ENCODE measurements at places on chromosomes 5 and 9.

GRCh38 chr5:66993448-66993847 lies 203.2 kb downstream of the CD180 start:
- DNase-seq: no peak

GRCh38 chr5:43121913-43122484 lies 1.3 kb downstream of the ZNF131 start:
- peak; percentile 71 for DNase-seq

GRCh38 chr5:97224112-97224750 lies 41.2 kb upstream of the RIOK2 start:
- DNase-seq: peak; percentile 82

- DNase-seq: peak; percentile 2
Measured at GRCh38 chr5:95130941-95131340, 154.0 kb downstream of the MCTP1 start.

DNA sequence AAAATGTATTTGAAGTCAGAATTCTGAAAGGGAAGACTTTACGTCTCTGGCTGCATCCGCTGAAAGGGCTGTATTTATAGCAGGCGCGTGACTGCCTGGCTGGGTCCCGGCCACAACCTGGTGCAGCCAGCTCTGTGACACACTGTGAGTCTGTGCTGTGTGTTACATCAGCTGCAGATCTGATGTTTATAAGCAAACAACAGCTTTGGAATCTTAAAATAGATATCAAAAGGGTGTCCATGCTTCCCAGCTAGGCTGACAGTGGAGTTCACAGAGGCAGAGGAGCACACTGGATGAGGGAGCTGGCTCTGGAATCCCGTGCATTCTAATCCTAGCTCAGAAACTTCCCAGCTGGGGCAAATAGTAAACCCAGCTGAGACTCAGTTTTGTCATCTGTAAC lies 433.4 kb upstream of the BRINP1 start:
- DNase-seq: peak; percentile 1

DNA sequence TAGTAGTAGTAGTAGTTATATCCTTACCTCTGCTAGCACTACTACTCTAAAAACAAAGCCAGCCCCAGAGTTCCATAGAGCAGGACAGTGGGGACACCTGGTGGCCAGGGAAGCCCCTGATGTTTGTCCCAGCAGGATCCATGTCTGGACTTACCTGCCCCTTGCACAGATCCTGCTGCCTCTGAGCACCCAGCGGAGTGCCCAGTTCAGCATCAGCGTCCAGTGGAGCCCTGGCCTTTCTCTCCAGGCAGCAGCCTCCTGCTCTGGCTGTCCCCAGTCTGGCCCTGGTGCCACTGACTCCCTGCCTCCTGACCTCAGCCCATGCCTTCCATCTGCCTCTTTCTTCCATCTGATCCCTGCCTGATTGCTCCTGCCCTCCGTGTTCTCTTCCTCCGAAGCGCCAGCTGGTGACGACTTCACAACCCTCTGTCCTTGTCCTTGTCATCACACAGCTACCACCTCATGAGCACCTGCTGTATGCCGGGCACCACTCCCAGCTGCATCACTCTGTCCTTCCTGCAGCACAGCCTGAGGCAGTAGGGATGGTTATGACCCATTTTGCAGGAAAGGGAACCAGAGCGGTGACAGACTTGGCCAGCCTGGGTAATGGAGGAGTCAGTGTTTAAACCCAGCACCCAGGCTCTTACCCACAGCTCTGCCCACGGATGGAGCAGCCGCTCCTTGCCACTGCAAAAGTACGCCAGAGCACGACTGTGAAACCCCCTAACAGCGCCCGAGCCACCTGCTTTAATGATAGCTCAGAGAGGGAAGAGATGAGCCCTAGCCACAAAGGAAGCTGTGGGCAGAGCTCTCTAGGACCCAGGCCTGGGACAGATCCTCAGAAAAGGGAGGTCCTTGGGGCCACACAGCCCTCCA lies 11.5 kb downstream of the SARDH start:
- peak; percentile 52 for DNase-seq

- peak; percentile 46 for DNase-seq
Measured at GRCh38 chr9:121439711-121440664, 59.7 kb downstream of the GGTA1 start.

DNA sequence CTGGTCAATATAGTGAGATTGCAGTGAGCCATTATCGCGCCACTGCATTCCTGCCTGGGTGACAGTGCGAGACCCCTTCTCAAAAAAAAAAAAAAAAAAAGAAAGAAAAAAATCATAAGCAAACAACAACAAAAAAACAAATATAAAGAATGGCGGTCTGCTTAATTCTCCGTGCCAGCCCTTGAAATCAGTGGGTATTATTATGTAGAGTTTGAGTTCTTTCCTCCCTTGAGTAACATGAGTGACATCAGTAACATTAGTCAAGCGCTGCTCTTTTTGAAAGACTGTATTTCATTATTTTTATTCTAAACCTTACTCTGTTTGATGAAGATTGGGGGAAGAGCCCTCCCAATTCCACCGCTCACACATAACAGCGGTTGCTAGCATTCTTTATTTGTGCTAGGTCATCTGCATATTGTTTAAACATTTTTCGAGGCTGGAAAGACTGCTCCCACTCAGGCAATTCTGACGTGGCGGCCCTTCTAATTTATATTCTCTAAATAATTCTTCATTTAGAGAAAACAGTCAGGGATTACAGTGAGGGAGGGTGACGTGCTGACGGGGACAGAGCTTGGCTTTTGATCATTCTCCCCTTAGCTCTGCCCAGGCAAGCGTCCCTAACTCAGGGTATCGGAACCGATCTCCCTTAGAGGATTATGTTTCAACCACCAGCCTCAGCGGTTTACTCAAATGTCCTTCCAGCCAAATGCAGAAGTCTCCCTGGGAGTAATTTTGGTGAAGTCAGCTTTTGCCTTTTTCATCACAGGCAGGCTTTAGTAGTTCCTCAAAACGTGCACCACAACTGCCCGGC lies 860 bp upstream of the MARCHF6 start:
- peak; percentile 57 for DNase-seq

- DNase-seq: no peak
Measured at GRCh38 chr9:108549184-108549583, 306.6 kb downstream of the ACTL7B start.

- no peak for DNase-seq
Measured at GRCh38 chr5:91910247-91910646, 527.1 kb upstream of the ARRDC3 start.

- no peak for DNase-seq
Measured at GRCh38 chr5:88847420-88847819, 35.6 kb downstream of the MEF2C start.

DNA sequence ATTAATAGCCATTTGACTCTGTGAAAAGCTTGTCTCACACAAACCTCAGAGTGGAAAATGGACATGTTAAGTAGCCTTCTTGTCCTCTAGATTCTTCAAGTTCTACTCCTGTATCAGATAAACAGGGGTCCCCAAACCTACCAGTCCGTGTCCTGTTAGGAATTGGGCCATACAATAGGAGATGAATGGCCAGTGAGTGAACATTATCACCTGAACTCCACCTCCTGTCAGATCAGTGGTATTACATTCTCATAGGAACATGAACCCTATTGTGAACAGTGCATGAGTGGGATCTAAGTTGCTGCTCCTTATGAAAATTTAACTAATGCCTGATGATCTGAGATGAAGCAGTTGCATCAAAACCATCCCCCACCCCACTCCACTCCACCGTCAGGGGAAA lies 136.3 kb downstream of the TMEM232 start:
- peak; percentile 9 for DNase-seq

DNA sequence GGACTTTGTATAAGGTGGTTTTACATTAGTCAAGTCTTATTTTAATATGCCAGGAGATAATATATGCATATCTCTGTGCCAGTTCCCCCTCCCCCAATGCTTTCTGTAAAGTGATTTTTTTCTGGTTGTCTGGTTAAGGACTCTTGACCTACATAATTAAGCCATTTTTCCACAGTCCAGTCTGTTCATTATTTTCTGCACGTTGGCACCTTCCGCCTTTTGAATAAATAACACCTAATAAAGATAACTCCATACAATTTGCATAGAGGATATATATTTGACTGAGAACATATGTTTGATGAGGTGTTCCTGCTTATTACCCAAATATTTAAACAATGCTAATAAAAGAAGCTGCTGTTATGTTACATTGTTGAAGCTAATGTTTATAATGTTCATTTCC lies 320.9 kb downstream of the DMAC1 start:
- DNase-seq: no peak

GRCh38 chr9:133640580-133641395 lies 4.6 kb downstream of the DBH start:
- no peak for DNase-seq

DNA sequence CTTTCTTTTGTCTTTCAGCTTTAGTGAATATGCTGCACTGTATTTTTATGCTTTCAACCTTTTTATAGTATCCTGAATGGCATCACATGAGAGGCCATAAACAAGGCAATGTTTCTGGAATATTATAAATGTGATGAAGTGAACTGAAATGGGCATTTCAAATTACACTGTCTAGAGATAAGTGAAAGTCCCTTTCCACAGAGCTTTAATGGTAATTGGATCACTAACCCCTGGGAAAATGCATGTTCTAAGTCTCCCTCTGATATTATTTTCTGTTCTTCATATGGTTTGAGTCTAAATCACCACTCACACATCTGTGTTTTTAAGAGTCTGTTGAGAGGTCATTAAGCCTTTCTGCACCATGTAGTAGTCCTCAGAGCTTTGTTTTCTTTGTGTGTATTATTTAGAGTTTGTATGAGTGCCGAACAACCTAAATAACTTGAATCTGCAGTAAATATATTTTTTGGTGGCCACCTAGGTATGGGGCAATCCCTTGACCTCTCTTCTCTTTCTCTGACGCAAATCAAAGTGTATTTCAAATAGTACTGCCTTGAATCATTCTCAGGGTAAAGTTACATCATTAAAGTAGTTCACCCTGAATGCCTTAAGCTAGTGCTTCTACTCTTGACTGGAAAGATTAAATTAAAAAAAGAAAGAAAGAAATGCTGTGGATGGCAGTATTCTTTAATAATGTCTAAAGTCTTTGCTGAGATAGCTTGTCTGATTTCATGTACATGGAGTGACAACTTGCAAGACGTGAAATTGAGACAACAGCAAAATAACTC lies 1931.0 kb upstream of the CDH6 start:
- DNase-seq: no peak

- no peak for DNase-seq
Measured at GRCh38 chr5:137194300-137194699, 304.8 kb downstream of the SPOCK1 start.

DNA sequence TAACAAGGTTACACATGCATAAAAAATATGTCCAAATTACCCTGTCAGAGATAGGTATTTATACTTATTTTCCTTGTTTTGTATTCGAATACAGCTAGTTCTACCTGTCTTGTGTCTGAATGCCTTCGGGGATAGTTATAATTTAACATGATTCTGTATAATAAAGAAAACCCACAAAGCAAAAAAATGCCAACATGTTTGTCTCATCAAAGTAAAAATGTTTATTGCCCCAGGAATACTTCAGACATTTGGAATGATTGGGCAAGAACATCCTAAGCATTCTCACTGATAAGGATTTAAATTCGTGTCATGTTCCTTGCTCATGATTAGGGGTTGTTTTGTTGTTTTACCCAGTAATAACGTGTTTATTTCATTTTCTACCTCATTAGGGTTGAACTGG lies 74.5 kb downstream of the DOCK8 start:
- DNase-seq: no peak

DNA sequence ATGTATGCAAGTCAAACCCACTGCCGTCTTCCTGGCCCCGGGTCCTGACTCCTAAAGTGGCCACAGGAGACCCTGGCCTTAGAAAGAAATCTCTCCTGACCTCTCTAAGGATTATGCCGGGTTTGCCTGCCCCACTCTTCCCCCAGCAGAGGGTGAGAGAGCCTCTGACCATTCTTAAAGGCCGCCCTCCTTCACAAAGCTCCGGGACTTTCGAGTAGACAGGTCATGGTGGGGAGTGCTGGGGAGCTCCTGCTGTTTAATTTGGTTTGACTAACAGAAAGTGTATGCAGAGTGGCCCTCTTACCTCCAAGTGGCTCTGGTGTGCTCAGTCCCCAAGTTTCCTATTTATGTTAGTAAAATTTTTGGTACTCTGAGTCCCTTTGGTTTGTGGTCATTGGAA lies 111.8 kb downstream of the LRRC70 start:
- DNase-seq: no peak

GRCh38 chr5:16800477-16800876 lies 135.6 kb downstream of the MYO10 start:
- no peak for DNase-seq

DNA sequence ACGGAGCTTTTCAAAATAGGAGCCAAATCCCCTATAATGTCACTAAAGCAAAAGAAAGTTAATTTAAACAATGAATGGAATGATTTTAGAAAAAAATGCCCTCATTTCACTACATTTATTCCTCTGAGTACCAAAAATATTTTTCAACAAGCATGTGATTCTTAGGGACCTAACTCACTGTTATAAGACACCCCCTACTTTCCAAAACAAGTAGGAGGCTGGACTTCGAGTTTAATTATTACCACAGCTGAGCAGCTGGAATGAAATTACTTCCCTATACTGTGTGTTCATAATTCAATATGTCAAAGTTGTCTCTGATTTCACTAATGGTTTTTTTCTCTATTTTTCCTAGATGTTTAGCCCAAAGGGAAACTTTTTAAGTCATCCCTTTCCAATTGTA lies 61.6 kb downstream of the SAXO1 start:
- no peak for DNase-seq

DNA sequence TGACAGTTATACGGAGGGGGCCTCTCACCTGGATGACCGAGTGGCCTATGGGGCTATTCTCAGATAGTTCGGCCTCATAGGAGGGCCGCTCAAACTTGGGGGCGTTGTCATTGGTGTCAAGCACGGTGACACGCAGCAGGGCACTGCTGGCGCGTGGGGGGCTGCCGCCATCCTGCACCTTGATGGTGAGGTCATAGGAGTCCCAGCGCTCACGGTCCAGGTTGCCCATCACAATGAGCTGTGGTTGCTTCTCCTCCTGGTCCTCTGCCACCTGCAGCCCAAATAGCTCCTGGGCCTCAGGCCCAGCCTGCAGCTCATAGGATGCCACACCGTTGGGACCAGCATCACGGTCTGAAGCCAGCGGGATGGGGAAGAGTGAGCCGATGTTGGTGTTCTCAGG lies 9.7 kb downstream of the PCDH1 start:
- no peak for DNase-seq

Measured in EH (cell line).